ENCODE measurements at places on chromosomes 5 and 9.

DNA sequence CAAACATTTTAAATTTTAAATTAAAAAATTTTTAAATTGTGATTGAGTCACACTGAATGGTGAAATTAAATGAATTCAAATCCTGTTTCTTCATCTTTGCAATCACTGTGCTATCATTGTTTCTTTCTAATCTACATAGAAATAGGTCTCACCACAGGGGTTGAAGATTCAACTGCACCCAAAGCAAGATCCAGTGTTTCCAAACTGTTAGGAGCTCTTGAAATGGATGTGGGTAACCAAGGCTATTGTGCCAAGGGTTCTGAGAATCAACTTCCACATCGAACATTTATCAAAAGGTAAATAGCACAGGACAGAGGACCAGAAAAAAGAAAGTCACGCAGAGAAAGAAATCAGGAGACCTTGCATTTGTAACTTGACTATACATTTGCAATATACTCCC, 172.6 kb upstream of the RASEF start:
- DNase-seq, result no peak

GRCh38 chr5:36373527-36374086, 71.9 kb upstream of the RANBP3L start:
- DNase-seq, result no peak

GRCh38 chr5:9845185-9845584, 215.0 kb upstream of the TAS2R1 start:
- no peak for DNase-seq

GRCh38 chr5:139985733-139986132, 57.4 kb downstream of the NRG2 start:
- DNase-seq, result no peak

DNA sequence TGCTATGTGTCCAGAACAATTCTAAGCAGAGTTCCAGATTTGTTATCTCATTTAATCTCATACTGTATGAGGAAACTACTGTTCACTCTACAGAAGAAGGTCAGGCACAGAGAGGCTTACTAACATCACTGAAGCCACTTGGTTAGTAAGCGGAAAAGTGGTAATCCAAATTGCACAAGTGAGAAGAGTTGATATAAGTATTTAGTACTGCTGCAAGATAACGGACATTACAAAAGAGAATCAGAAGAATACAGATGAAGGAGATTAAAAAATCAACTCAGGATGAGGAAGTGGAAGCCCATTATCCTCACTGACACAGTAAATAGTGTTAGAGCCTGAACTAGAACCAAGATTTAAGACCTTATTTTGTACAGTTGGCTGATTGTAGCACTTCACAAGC, 22.3 kb upstream of the TLR4 start:
- DNase-seq, result no peak
